Activated CD4-positive, alpha-beta T cell treated with anti-CD3 and anti-CD28 coated beads, Interleukin-2, Interleukin-6, amounts not matched to agents 100 ng/mL and 50 ng/mL, durations not matched to agents 16 hours and 8 hours (primary cell): ENCODE measurements at places on chromosomes 4 and X.

- DNase-seq: no peak
Observed at GRCh38 chr4:75005727-75006126, 72.8 kb downstream of the PARM1 start.

DNA sequence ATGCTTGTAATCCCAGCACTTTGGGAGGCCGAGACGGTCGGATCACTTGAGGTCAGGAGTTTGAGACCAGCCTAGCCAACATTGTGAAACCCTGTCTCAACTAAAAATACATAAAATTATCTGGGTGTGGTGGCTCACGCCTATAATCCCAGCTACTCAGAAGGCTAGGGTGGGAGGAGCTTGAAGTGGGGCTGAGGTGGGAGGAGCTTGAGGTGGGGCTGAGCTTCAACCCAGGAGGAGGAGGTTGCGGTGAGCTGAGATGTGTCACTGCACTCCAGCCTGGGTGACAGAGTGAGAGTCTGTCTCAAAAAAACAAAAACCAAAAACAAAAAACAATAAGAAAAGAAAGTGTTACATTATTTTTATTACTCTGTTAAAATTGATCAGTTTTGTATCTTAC is 1164.4 kb upstream of the IGFBP7 start:
- DNase-seq: no peak

DNA sequence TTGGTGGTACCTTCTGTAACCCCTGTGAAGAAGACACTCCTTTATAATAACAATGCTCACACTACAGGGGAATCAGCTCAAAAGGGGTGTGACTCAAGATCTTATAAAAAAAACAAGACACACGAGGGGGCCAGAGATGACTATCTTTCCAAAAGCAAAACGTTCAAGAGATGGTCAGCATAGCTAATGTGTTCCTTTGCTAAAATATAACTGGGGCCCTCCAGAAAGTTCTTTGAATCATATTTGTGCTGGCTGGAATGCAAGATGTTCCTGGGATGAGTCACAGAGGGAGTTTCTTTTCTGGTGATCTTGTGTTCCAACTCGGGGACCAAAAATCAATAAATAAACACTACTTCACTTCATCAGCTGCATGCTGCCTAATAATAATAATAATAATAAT is 46.5 kb downstream of the RAI2 start:
- no peak for DNase-seq

GRCh38 chr4:105140684-105141490 is 5.8 kb upstream of the TET2 start:
- DNase-seq: peak; percentile 66

DNA sequence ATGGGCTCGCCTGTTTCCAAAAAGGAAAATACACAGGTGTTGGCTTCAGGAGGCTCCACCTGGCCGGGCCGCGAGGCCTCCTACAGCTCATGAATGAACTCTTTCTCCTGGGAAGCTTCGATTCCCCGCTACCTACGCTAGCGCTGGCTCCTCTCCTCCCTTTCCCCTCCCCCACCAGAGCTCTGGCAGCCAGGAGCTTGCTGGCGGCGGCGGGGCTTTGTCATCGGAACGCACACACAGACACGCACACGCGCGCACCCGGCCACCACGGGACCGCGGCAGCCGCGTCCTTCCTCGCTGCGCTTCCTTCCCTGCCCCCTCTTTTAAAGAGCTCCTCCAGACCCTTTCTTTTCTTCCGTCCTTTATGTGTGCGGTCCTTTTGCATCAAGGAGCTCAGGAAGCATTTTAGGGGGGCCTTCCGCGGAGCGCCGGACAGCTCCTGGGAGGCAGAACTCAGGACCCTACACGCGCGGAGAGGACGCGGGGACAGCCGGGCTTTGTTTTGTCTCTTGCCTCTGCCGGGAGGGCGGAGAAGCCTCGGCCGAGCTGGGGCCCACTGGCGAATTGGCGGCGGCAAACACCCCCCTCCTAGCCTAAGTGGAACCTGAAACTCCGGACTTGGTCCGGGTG is 70.2 kb upstream of the BCOR start:
- DNase-seq: no peak

DNA sequence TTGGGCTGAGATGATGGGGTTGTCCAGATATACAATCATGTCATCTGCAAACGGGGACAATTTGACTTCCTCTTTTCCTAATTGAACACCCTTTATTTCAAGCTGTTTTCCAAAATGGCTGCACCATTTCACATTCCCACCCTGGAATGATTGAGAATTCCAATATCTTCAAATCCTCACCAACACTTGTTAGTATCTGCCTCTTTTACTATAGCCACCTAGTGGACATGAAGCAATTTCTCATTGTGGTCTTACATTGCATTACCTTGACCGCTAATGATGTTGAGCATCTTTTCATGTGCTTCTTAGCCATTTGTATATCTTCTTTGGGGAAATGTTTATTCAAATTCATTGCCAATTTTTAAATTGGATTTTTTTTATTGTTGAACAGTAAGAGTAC is 364.8 kb downstream of the SMARCA1 start:
- DNase-seq: no peak

GRCh38 chr4:144179152-144179739 is 38.7 kb upstream of the GYPA start:
- DNase-seq: peak; percentile 21

DNA sequence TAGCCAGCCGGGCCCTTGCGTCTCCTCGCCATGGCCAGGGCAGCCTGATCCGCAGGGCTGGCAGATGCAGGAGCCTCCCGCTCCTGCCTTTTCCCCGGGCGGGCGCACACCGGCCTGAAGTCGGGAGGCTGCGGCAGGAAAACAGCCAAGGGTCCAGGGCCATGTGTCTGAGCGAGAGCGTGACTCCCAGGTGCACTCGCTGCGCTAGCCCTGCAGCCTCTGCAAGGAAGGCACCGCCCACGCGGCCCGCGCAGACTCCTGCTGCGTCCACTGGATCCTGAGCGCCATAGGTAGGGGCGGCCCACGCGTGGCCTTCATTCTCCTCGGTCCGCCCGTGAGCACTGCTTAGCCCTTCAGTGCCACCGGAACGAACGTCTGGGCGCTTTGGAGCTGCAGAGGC is 379.9 kb downstream of the TRAM1L1 start:
- DNase-seq: no peak

GRCh38 chr4:108361446-108361820 is 192.7 kb upstream of the LEF1 start:
- DNase-seq: no peak

DNA sequence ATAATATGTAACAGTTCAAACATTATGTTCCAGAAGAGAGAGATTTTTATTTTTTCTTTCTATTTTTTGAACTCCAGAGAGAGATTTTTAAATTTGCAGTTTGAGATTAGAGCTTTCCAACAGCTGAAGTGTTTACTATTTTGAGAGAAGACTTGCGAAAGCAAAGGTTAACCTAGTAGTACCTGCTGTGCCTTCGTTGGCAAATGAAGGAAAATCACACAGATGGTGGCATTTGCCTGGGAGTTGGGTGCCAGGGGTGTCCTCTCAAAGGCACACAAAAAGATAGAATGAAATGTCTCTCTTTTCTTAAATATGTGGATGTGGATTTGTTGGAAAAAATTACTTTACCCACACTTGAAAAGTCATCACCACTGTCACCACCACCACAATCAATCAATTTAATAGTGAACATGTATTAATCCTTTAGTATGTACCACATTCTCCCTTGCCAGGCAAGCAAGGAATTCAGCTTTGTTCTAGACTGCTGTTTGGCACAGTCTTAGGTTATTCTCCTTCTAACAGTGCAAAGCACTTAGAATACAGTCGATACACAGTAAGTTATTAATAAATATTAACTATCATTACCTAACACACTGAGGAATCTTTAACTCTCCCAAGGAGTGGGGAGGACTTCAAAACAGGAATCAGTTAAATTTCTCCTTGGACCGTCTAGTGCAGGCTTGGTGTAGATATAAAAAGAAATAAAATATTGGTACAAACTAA is 838.2 kb upstream of the FTHL17 start:
- DNase-seq: no peak

GRCh38 chr4:108991551-108992328 is 228.9 kb upstream of the ETNPPL start:
- DNase-seq: no peak

DNA sequence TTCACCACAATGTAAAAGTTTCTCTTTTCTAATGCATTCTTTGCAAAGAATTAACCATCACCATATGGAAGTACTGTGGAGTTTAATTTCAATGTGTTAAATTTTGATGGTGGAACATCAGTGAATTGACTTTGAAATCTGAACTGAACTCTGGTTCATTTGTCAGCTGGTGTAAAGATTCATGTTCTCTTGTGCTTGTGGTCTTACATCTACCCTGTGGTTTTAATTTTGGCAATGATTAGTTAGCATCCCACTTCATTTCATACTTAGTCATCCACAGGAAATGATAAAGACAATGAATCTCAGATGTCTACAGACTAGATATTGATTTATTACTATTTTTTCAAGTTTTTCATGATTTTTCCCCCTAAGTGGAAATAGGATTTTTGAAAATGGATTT is 77.8 kb downstream of the GRID2 start:
- DNase-seq: no peak

DNA sequence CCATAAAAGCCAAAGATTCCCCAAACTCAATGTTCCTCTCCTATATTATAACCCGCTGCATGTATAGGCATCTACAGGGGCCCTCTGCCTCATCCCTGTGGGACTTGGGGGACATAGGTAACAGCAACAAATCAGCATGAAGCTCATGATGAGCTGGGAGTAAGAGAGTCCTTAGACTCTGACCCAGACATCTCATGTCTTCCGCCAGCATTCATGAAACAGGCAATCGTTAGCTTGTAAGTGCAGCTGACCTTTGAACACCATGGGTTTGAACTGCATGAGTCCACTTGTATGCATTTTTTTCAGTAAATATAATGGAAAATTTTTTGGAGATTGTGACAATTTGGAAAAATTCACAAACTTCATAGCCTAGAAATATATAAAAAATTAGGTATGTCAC is 10.4 kb upstream of the SCOC start:
- no peak for DNase-seq

GRCh38 chr4:142339053-142339452 is 507.0 kb downstream of the INPP4B start:
- DNase-seq: no peak

DNA sequence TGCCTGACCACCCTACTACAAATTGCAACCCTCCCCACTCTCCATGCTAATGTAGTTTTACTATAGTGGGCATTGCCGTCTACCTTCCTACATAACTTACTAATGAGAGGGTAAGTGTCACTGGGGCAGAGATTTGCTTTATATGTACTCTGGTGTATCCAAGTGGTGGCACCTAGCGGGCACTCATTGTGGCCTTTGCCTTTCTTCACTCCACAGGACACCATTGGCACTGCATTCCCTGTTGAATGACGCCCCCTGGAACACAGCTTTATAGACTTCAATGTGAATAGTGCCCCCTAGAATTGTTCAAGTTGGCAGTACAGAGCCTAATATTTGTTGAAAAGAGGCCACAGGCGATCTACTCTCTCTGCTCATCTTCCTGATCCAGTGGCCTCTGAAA is 215.8 kb downstream of the MID1IP1 start:
- DNase-seq: no peak

DNA sequence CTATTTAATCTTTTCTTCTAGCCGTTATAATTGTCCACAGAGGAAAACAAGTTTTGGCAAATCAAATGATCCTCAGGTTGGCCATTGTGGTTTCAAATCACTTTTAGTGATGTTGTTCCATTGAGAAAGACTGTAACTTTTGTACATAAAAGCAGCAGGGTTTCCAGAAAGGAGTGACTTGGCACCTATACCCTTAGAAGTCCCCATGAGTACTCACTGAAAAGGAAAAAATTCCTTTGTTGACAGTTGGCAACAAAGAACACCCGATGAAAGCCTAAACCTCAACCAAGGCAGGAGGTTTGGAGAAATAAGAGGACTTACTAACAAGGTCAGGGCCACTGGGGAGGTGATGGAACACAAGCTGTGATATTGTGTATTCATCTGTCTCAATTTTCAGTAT is 474.4 kb downstream of the RAPGEF2 start:
- DNase-seq: no peak

GRCh38 chr4:141658309-141658708 is 21.9 kb downstream of the IL15 start:
- no peak for DNase-seq

- DNase-seq: no peak
Observed at GRCh38 chrX:68865300-68865699, 36.5 kb downstream of the EFNB1 start.

DNA sequence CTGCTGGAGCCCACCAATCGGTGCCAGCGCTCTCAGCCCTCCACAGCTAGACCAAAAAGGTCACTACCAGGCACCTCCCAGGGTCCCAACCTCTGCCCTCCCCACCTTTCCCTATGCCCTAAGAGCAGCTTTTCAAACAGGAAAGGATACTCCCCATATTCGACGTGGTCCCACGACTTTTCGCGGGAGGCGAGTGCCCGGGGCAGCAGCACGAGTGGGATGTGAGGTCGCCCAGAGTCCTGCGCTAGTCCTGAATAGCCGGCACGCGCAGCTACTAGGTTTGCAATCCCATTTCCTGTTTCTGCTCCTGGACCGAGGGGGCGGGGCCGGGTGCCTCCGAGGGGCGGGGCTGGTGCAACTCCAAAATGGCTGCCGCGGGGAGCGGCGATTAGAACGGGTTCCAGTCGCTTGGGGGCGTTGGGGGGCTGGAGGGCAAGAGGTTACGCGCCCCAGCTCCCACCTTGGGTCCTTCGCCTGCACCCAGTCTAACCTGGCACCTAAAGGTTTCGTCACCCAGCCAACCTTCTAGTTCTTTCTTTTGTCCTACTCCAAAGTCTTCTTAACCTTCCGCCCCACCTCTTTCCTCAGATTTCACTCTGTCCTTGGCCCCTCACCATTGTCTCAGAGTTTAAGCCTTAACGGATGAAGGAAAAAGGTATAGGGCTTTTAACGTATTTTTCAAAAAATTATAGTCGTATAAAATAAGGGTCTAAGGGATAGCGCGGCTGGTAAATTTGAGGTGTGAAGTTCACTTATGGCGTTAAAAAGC is 85.0 kb upstream of the TENT5D start:
- DNase-seq: peak; percentile 5
